ENCODE measurements at places on chromosomes 1 and 21.

GRCh38 chr1:93716941-93717368, 35.3 kb upstream of the BCAR3 start:
- DNase-seq = no peak

DNA sequence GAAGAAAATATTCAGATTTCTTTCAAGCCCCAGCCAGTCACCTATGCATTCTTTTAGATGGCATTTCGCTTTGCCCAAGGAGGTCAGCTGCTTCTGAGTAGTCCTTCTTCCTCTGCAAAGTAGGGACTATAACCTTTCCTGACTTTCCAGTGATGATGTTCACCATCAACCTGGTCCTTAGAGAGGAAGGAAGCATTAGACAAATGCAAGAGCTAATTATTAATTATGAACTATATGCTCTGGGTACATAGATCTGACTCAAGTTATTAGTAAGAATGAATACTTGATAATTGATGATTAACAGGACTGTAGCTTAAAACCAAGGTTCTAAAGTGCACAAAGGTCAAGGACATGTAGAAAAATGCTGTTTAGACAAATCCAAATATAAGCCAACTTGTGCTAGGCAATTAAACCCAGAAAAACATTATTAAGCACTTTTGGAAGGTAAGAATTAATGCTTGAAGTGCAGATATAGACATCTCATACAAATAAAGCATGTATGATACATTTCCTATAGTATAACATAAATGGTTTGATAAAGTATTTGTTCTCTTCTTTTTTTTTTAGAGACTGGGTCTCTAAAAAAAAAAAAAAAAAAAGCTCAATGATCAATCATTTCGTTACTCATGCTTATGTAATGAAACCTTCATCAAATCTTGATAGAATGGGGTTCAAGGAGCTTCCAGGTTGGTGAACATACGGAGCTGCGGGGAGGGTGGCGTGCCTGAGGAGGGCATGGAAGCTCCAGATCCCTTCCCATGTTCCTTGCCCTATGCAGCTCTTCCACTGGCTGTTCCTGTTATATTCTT, 11.2 kb upstream of the AGMAT start:
- no peak for DNase-seq

- no peak for DNase-seq
These were observed 11.0 kb upstream of the CDK18 start for GRCh38 chr1:205493241-205494085.

- DNase-seq = no peak
These were observed 12.2 kb downstream of the ZDHHC18 start for GRCh38 chr1:26838474-26839338.

DNA sequence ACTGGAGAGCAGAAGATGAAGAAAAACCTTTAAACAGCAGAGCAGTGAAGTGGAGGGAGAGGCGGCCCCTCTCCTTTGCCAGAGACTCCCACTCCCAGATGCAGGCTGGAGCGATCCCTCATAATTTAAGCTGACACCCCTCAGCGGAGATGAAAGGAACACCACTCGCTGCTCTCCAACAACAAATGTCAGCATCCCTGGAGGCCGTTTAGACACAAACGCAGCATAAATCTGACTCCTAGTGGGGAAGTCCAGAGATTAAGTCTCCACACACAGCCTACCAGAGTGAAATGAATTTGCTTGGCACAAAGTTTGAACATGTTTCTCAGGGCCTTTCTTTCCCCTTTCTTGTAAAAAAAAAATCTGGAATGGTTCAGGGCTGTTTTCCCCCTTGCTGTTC, 137.8 kb downstream of the LMX1A start:
- peak; percentile 57 for DNase-seq

DNA sequence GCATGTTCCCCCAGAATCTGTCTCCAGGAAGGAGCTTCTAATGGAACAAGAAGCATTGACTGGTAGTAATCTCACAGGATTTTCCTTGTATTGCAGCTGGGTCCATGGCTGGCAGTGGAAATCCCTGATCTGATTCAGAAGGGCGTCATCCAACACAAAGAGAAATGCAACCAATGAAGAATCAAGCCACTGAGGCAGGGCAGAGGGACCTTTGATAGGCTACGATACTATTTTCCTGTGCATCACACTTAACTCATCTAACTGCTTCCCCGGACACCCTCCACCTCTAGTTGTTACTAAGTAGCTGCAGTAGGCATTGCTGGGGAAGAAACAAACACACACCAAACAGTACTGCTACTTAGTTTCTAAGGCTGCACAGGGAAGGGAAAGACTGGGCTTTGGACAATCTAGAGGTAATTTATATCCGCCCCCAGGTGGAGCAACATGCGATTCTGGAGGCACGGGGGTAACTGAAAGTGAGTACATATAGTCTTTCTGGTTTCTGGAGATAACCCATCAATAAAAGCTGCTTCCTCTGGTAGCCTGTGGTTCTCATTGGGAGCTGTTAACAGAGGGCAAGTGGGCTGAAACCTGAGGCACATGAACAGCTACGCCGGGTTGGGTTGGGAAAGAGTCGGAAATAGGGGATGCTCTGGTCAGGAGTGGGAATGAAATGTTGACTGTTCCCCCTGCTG, 837 bp upstream of the USP21 start:
- no peak for DNase-seq

DNA sequence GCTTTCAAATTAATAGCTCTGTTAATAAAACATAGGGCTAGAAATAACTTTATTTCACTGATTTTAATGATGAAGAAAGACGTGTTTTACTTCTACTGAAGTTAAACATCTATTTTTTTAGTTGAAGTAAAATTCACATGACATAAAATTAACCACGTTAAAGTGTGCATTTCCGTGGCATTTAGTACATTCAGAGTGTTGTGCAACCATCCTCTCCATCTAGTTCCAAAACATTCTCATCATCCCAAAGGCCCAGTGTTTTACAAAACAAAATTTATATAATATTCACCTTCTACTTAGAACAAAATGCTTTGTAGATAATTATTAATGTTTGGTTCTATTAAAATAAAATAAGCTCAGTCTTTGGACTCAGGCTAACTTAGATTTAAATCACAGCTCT, 108.5 kb upstream of the GNG12 start:
- no peak for DNase-seq

- DNase-seq = no peak
These were observed 16.6 kb upstream of the ATF3 start for GRCh38 chr1:212591922-212592321.

DNA sequence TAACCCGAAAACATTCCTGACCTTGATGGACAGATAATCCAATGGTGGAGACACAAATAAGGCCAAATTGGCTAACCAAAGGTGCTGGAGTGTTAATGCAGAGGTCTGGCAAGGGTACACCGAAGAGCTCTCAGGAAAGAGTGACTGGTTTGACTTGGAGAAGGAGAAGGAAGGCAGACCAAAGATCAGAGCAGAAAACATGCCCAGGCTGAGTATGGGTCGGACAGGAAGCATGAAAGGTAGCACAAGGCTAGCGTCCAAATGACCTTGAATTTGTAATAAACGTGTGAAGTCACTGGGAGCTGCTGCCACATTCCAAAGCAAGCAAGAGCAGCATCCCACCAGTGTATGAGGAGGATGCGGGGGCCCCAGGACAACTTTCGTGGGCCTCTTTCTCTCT, 45.7 kb downstream of the APP start:
- DNase-seq = peak; percentile 4

- no peak for DNase-seq
These were observed 42.6 kb downstream of the ACKR1 start for GRCh38 chr1:159247266-159247665.

DNA sequence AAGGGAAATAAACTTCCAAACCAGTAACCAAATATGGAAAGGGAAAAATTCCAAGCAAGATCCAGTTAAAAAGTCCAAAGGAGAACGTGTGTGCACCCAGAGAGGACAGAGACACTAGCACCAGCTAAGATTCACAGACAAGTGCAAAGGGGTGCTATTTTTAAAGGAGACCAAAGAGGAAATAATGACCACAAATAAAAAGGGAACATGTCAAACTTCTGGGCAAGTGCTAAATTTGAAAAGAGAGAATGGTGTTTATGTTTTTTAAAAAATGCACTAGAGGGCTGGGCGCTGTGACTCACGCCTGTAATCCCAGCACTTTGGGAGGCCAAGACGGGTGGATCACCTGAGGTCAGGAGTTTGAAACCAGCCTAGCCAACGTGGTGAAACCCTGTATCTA, 8.6 kb downstream of the JAM2 start:
- no peak for DNase-seq

GRCh38 chr1:203050826-203051225, 24.5 kb downstream of the PPFIA4 start:
- DNase-seq = no peak

- DNase-seq = no peak
These were observed 19.9 kb downstream of the FMN2 start for GRCh38 chr1:240111558-240111957.

DNA sequence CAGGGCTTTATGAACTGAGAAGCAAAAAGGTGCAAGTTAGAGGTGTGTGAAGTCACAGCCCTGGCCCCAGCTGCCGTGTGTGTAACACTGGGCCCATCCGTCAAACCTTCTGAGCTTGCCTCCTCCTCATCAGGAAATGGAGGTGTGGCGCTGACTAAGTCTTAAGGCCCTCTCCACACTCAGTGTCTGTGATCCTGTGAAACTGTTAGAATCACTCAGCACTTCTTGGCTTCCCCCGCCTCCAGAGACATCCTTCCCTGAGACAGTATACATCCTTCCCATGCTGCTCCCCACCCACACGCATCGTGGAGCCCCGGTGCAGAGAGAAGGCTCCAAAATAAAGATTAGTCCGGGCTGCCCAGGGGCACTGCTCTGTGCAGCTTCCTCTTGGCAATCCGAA, 33.3 kb downstream of the LRP8 start:
- DNase-seq = no peak

GRCh38 chr1:183443466-183443865, 25.3 kb upstream of the NMNAT2 start:
- DNase-seq = no peak

- DNase-seq = peak; percentile 73
These were observed at the start of gene DLGAP3 for GRCh38 chr1:34929497-34929852. DLGAP3 (minus strand) TSS chr1:34929650; CDS start chr1:34905383, 24,267 bp downstream.

GRCh38 chr1:7386226-7387052, 384.7 kb upstream of the VAMP3 start:
- DNase-seq = no peak

DNA sequence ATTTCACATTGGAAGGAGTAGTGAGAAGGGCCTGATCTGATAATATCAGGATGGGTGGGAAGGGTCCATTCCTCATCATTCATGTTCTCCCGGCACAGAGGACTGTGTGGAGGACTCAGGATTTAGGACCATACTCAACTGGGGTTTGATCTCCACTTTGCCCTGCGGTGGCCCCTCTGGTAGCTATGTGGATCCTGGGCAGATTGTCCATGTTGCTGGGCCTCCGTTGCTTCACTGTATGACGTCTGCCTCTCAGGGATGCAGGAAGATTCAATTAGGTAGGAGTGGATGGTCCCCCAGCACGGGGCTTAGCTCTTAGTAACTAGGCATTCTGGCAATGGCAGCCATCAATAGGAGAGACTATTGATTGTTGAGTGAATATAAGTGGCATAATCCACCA, 2.3 kb downstream of the ETS2 start:
- no peak for DNase-seq

DNA sequence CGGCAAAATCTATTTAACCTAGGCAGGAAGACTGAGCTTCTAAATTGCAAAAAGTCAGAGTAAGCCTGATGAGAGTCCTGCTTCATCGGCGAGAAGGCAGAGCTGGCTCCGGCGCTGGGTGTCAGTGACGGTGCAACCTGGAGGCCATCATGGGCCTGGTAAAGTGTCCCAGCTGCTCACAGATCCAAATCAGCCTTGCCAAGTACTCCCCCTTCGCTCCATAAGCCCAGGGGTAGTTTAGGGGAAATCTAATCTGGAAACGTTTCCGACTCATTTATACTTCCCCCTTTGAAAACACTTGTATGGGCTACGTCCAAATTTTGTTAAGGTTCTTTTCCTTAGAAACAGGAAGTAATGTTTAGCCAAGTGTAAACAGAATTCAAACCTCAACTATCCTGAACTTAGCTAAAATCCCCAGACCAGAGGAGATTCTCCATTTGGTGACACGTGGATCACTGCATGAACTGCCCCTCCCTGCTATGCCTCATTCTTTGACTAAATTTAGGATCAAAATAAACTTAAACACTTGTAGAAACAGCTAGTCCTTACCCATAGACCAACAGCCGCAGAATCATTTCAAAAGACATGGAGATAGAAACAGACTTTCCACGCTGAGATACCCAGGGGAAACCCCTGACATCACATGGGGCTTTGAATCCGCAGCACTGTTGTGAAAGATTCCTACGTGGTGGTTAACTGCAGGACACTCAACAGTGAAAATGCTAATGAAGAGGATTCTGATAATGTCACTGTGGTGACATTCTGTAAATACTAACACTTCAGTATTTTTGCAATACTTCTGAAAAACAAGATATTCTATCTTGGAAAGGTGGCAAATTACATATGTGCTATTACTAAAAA, 172.7 kb downstream of the TGFBR3 start:
- DNase-seq = no peak
